GM04503 (cell line): ENCODE measurements at places on chromosomes 12 and 14.

- no peak for DNase-seq
Measured at GRCh38 chr12:111150360-111150759, 218.5 kb downstream of the PHETA1 start.

DNA sequence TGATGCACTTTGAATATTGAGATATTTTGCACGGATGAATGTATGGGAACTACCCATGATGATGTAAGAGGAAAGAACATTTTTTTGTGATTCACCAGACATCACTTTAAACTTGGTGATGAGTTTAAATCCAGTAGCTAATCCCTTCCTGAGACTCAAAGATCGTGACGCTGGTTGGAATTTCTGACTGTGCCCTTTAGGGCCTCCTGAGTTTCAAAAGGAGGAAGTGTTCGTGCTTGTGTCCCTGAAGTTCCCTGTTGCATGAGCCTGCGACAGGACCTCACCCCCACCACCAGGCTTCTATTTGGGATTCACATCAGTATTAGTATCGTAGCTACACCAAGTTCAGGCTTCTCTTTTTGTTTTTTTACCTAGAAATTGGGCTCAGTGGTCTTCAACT lies 18.6 kb upstream of the RIN3 start:
- no peak for DNase-seq

- DNase-seq = no peak
Measured at GRCh38 chr14:76902591-76902990, 76.4 kb downstream of the LRRC74A start.

- no peak for DNase-seq
Measured at GRCh38 chr14:68261092-68261842, 441.7 kb downstream of the RAD51B start.

DNA sequence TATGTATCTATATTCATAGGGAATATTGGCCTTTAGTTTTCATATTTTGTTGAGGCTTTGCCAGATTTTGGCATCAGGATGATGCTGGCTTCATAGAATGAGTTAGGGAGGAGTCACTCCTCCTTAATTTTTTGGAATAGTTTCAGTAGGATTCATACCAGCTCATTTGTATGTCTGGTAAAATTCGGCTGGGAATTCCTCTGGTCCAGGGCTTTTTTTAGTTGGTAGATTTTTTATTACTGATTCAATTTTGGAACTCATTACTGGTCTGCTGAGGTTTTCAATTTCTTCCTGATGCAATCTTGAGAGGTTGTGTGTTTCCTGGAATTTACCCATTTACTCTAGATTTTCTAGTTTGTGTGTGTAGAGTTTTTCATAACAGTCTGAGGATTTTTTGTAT lies 175.2 kb downstream of the EPS8 start:
- DNase-seq = peak; percentile 55

- no peak for DNase-seq
Measured at GRCh38 chr12:3772380-3772779, 19.5 kb upstream of the CRACR2A start.
